Hippocampal formation (tissue), 2 donors: ENCODE measurements at places on chromosomes 3 and 15.

GRCh38 chr3:43862992-43863805 lies 172.5 kb downstream of the ABHD5 start:
- no peak for DNase-seq

- no peak for DNase-seq
Measured at GRCh38 chr3:65604863-65605526, 433.7 kb downstream of the MAGI1 start.

DNA sequence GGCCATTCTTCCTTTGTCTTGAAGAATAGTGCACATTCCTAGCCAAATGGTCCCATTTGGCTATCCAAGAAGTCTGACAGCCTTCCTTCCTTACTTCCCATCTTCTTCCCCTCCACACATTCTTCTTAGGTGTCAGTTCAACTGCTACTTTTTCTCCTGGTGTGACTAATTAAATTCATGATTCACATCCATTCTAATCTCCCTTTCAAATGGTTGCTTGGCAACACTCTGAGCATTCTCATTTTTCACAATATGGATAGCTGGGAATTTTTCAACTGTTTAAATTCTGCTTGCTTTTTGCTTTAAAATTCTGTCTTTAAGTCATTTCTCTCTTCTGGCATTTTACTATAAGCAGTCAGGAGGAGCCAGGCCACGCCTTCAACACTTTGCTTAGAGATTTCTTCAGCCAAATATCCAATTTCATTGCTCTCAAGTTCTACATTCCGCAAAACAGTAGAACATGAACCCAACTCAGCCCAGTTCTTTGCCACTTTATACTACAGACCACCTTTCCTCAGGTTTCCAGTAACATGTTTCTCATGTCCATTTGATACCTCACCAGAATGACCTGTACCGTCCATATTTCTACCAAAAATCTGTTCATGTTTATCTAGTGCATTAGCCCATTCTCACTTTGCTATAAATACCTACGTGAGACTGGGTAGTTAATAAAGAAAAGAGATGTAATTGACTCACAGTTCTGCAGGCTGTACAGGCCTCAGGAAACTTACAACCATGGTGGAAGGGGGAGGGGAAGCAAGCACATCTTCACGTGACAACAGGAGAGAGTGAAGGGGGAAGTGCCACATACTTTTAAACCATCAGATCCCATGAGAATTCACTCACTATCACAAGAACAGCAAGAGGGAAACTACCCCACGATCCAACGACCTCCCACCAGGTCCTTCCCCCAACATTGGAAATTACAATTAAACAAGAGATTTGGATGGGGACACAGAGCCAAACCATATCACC lies 31.9 kb upstream of the MCF2L2 start:
- DNase-seq: no peak

DNA sequence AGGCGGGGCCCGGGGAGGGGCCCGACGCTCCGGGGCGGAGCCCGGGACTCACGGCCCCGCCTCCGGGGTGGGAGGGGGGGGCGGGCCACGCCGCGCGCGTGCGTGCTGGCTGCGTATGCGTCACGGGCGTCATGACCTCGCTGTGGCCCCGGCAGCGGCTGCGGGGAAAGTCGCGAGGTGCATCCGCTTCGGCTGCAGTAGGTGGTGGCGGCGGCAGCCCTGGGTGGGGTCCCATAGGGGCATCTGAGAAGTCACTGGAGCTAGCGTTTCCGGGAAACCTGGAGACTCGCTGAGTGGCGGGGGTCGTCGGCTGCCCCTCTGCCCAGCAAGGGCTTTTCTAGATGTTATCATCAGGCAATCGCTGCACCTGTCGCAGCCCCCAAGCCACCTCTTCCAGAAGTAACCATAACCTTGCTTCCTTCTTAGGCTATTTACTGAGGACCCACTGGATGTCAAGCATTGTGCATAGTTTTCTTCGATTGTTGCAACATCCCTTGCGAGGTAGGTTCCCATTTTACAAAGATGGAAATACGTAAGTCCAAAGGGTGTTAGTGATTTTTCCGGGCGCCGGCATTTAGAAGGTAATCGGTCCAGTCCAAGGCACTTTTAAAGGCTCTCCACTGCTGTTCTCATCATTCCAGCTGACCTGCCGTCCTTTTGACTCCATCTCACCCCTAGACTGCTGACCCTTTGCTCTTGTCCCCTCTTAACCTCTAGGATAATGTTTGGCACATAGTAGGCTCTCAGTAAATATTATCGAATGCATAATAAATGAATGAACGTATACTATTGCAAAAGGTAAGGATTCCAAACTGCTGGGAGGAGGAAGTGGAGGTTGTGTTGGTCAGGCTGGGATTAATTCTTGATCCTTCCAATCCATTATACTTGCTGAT lies at the start of gene GDPGP1:
TSS of gene GDPGP1 (plus strand) at position 114 of the 893 bp plus-strand sequence. CDS start 6,700 bp downstream, outside the sequence.
- no peak for DNase-seq

DNA sequence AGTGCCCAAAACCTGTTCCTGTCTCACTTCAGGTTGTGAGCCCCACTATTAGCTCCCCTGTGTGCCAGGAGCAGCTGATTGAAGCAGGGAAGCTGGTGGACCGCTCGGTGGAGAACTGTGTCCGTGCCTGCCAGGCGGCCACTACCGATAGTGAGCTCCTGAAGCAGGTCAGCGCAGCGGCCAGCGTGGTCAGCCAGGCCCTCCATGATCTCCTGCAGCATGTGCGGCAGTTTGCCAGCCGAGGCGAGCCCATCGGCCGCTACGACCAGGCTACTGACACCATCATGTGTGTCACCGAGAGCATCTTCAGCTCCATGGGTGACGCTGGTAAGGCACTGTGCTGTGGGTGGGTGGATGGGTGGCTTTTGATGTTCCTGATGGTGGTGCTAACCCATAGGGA lies 334.1 kb upstream of the TPM1 start:
- DNase-seq: no peak

- DNase-seq: no peak
Measured at GRCh38 chr3:32531010-32531647, 28.5 kb upstream of the CMTM6 start.

DNA sequence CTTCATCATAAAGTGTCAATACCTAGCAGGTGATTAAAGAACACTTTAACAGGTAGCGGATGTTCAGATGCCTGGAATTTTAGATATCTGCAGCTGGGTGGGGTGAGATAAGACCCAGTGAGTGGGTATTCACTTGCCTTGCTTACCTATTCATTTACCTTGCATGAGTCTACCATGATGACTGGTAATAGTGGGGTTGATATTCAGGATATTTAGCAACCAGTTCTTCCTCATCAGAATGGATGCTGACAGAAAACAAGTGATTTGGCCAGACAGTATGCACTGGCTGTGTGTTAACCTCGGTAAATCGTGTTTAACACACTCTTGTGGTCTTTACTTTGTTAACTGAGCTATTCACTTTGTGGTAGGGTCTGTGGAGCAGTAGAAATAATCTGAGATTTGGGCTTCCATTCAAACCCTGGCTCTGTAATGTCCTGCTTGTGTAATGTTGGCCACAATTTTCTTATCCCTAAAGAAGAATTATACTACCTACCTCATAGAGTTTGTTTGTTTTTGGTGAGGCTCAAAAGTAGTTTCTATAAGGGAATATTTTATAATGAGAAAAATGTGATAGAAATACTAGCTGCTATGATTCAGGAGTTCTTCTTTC lies 391.9 kb upstream of the TBL1XR1 start:
- no peak for DNase-seq

- no peak for DNase-seq
Measured at GRCh38 chr3:115448851-115449250, 174.5 kb upstream of the GAP43 start.

DNA sequence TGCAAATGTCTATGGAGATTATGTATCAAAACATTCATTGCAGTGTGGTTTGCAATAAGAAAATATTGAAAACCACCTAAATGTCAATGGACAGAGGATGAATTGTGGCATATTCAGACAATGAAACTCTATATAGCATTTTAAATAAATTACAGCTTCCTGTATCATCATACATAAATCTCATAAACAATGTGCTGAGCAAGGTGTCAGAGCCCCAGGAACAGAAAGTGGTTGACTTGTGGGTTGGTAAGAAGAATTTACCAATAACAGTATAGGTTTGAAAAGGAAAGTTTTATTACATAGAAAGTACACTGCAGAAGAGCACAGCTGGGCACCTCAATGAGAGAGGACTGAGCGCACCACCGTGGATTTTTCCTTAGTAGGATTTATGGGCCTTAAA lies 75.2 kb downstream of the ZMAT3 start:
- DNase-seq: no peak

DNA sequence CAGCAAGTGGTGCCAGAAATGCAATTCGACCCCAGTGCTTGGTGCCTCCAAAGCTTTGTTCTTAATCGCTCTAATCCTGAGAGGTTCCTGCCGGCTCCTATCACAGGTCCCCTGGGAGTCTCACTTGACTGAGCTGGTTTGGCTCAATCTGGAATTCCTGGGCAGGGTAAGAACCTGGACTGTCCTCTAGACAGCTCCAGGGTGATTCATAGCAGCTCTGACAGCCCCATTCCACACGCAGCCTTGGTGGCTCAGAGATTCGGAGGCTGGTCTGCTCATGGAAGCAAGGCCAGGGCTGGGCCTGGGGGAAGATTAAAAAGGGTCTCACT lies 37.9 kb downstream of the MYO5C start:
- no peak for DNase-seq

DNA sequence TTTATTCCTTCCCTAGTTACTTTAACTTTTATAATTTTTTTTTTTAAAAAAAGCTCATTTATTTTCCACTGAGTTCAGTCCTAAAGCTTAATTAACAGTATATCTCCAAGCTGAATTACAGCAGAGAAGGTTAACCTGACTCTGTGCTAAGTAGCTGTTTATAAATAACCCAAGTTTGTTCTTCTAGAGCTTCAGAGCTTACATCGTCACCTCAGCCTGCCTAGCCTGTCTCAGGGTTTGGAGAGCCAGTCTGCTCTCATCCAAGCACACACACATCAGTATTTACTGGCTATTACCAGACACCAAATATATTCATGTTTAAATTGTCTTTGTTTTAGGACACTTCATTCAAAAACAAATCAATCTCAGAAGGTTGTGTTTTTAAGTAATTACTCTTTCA lies 154.9 kb downstream of the CDIN1 start:
- DNase-seq: no peak

- no peak for DNase-seq
Measured at GRCh38 chr3:54123776-54124196, 1.4 kb downstream of the CACNA2D3 start.

DNA sequence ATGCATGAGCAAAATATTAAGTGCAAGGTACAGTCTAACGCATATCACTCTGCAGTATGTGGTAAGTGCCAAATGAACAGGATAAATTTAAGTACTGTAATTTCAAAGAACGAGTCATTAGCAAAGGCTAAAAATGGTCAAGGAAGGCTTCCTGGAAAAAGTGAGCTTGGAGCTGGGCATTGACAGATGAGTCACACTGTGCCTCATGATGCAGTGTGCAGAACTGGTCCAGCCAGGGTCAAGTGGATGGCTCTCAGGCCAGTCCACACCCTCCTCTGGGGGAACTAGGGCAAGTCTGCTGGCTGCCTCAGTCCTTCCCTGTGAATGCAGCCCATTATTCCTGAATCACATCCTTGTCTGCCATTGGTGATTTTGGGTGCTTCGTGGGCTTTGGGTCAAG lies 76.3 kb downstream of the CACNA1D start:
- no peak for DNase-seq
